Spleen (tissue), 13 donors: ENCODE measurements at places on chromosomes 1 and 21. TPM values are rescaled to one million over a fixed set of nuclear protein-coding genes. Genes with fewer than 3 reads are reported as not detected.

DNA sequence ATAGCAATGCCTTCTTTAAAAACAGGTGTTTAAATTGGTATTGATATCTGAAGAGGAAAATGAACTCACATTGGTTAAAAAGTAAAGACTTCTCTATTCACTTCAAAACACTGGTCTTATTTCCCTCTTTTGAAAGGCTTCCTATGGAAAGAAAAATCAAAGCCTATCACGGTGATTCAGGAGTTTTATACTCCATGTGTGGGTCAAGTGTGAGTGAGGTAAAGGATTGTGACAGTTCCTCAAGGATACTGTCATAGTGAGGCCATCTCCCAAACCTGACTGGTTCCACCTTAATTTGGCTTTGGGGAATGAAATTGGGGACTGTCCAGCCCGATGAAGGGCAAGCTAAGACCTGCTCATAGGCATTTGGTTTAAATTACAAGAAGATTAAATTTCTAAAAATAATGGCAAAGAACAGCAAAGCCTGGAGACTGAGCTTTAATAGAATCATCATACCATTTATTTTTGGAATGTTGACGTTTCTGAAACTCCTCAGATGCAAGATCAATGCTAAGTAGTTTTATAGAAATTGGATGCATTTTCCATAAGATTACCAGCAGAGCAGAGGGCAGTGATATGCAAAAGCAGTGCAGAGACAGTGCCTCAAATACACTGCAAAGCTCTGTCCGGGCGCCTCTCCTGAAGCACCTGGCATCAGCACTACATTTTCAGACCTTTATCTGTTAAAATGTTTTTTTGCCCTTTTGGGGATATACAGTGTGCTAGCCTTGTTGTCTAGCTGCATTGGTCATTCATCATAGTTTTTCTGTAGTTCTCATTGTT lies 302.1 kb upstream of the SGIP1 start:
- no peak for DNase-seq
- no peak overlapping the region for H3K27ac ChIP-seq
- peaks cover 2% of the 10 kb centered on the region for H3K27me3 ChIP-seq
- no peaks in the 10 kb centered on the region for H3K4me1 ChIP-seq
- no peak overlapping the region for H3K4me3 ChIP-seq
- no peaks in the 10 kb centered on the region for H3K36me3 ChIP-seq

GRCh38 chr1:243261390-243261789 lies 5.5 kb downstream of the SDCCAG8 start:
- no peak overlapping the region for H3K4me3 ChIP-seq
- H3K4me1 ChIP-seq = peaks cover 23% of the 10 kb centered on the region
- no peaks in the 10 kb centered on the region for H3K36me3 ChIP-seq

- H3K27ac ChIP-seq = no peak overlapping the region
- DNase-seq = no peak
- H3K27me3 ChIP-seq = no peaks in the 10 kb centered on the region
- no peaks in the 10 kb centered on the region for H3K36me3 ChIP-seq
These were observed 1297.6 kb downstream of the BRINP3 start for GRCh38 chr1:189180057-189180456.

DNA sequence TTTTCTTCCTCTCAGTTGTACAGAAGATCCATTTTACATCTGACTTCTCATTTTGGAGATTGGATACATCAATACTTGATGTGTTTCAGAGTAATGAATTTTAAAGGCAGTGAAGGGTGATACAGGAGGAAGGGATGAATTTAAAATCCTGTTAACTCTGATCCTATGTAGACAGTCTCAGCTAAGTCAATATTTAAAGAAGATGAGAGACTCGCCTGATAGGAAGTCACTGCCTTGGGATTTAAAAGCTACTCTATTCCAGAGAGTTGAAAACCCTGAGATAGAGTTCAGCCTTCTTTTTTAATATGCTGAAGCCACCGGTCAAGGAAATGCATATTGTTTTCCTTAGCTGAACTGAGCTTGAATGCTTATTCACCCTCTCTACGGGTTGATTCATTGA lies 42.7 kb downstream of the HUNK start:
- no peaks in the 10 kb centered on the region for H3K27me3 ChIP-seq
- DNase-seq = no peak
- no peaks in the 10 kb centered on the region for H3K4me1 ChIP-seq
- no peaks in the 10 kb centered on the region for H3K36me3 ChIP-seq
- H3K4me3 ChIP-seq = no peak overlapping the region

- no peaks in the 10 kb centered on the region for H3K36me3 ChIP-seq
- H3K4me3 ChIP-seq = no peak overlapping the region
- no peaks in the 10 kb centered on the region for H3K27me3 ChIP-seq
- DNase-seq = no peak
- H3K4me1 ChIP-seq = no peaks in the 10 kb centered on the region
These were observed 179.2 kb downstream of the GIPC2 start for GRCh38 chr1:78224861-78225552.

The GIPC2 gene
- polyA plus RNA-seq = 26.4 TPM

The SLC9C2 gene
- 0.48 TPM for polyA plus RNA-seq

The RRAGC gene
- polyA plus RNA-seq = 13.2 TPM

DNA sequence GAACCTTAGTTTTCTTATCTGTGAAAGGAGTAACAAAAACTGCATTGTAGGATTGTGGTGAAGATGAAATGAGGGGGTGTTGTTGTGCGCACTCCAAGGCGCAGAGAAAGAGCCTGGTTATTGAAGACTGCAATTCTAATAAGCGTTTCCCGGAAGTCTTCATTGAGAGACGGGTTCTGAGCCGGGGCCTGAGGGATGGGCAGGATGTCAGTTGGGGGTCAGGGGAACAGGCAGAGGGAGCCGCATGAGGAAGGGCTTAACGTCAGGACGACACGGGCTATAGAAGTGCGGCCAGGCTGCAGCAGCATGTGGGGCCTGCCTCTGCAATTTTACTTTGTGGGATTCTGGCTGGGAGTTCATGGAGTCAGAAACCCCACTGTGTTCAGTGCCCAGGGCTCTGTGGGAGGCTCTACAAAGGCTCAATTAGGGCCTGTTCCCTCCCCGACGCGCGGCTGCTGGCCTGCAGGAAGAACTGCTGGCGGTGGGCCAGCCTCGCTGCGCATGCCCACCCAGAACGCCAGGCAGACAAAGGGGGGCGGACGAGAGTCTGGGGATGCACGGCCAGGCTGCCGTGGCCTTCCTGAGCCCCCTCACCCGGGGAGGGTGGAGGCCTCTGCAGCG lies 20.7 kb downstream of the TRIM62 start:
- peaks cover 66% of the 10 kb centered on the region for H3K36me3 ChIP-seq
- no peak overlapping the region for H3K4me3 ChIP-seq
- no peak for DNase-seq
- H3K27me3 ChIP-seq = no peaks in the 10 kb centered on the region
- H3K4me1 ChIP-seq = no peaks in the 10 kb centered on the region
- H3K27ac ChIP-seq = no peak overlapping the region

The KIF21B gene
- polyA plus RNA-seq = 9.3 TPM

- H3K27me3 ChIP-seq = peaks cover 4% of the 10 kb centered on the region
- DNase-seq = no peak
- H3K27ac ChIP-seq = no peak overlapping the region
These were observed 47.2 kb upstream of the PAX7 start for GRCh38 chr1:18583326-18583941.

The SMCP gene
- polyA plus RNA-seq = not detected

DNA sequence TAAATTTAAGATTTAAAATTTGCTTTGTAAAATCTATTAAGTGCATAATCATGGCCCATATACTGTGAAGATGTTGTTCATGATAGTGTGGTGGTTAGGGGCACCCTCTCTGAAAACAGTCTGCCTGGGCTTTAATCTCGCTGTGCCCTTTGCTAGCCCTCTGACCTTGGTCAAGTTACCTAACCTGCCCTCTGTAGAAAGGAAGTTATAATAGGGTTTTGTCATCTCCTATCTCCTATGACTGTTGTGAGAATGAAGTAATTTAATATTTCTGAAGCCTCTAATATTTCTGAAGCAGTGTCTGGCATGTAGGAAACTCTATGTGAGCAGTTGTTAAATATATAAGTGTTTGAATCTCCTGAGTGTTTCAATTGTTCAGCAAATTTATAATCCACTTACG lies 116.6 kb upstream of the IVNS1ABP start:
- no peaks in the 10 kb centered on the region for H3K27me3 ChIP-seq
- H3K36me3 ChIP-seq = no peaks in the 10 kb centered on the region
- H3K4me1 ChIP-seq = no peaks in the 10 kb centered on the region
- no peak overlapping the region for H3K4me3 ChIP-seq

- no peaks in the 10 kb centered on the region for H3K4me1 ChIP-seq
- H3K36me3 ChIP-seq = no peaks in the 10 kb centered on the region
- H3K27ac ChIP-seq = no peak overlapping the region
- no peaks in the 10 kb centered on the region for H3K27me3 ChIP-seq
- DNase-seq = no peak
These were observed 131.3 kb downstream of the SLC30A10 start for GRCh38 chr1:219797009-219797408.

- H3K36me3 ChIP-seq = peaks cover 7% of the 10 kb centered on the region
- H3K27me3 ChIP-seq = no peaks in the 10 kb centered on the region
- H3K27ac ChIP-seq = no peak overlapping the region
- no peak overlapping the region for H3K4me3 ChIP-seq
- no peak for DNase-seq
These were observed 60.7 kb downstream of the ACOT7 start for GRCh38 chr1:6332821-6333220.

DNA sequence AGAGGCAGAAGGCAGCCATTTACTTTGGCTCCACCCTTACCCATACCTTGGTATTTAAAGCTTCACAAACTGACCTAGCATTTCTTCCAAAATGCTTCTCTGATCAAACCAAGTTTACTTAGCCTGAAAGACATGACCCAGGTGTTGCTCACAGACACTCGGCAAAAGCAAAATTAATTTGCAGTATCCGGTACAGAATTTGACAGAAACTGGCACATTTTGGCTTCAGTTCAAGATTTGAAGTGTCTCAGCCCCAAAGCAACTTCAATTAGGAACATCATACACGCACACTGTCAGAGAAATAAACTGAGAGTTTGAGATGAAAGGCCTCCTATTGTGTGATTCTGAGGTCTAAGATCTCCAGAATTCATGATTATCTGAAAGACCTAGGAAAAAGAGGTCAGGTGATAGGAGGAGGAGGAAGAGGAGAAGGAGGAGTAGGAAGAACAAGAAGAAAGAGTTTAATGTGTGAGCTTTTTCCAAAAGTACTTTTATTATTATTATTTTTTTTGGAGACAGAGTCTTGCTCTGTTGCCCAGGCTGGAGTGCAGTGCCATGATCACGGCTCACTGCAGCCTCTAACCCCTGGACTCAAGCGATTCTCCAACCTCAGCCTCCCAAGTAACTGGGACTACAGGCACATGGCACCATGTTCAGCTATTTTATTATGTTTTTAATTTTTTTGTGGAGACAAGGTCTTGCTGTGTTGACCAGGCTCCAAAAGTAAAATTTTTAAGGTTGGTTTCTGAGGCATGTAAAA lies 143.6 kb downstream of the SLC45A1 start:
- H3K27me3 ChIP-seq = no peaks in the 10 kb centered on the region
- H3K27ac ChIP-seq = peak overlapping the region; percentile 61
- H3K4me3 ChIP-seq = no peak overlapping the region
- no peak for DNase-seq

DNA sequence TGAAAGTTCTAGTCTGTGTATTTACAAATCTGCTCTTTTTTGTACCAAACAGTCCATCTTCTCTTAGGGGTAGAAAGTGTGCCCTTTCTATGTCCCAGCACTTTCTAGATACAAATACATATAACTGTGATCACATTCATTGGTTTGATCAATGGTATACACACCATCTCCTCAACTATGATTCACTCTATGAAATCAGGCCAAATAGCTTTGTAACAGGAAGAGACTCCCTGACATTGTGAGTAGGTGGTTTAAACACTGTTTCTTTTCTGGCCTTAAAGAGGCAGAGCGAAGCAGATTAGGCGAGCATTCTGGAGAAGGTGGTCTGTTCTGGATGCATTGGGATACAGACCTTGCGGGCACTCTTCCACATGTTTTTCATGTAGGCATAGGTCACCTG lies 39.3 kb upstream of the EXOSC10 start:
- H3K27ac ChIP-seq = no peak overlapping the region
- no peak for DNase-seq
- no peaks in the 10 kb centered on the region for H3K27me3 ChIP-seq
- no peak overlapping the region for H3K4me3 ChIP-seq
- H3K36me3 ChIP-seq = no peaks in the 10 kb centered on the region
- peaks cover 6% of the 10 kb centered on the region for H3K4me1 ChIP-seq

GRCh38 chr1:11664336-11665065 lies 501 bp downstream of the FBXO6 start:
- peak overlapping the region; percentile 78 for H3K27ac ChIP-seq
- no peaks in the 10 kb centered on the region for H3K27me3 ChIP-seq
- H3K4me3 ChIP-seq = peak overlapping the region; percentile 41
- no peaks in the 10 kb centered on the region for H3K36me3 ChIP-seq
- peaks cover 16% of the 10 kb centered on the region for H3K4me1 ChIP-seq

DNA sequence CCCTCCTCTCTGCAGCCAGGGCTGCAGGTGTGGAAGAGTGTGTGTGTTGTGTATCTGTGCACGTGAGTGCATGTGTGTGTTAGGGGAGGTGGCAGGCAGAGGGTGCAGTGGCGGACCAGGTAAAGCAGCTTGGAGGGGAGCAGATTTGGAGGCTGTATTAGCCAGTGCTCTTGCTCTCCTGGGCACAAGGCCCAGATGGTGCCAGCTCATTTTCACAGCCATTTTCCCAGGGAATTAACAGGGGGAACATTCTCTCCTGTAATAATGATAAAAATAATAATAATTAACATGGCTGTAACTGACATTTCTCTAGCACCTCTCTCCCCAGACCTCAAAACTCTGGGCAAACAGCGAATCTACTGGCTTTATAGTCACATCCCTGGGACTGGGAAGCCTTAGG lies 43.6 kb downstream of the LRRN2 start:
- peak; percentile 23 for DNase-seq
- no peaks in the 10 kb centered on the region for H3K36me3 ChIP-seq
- H3K4me3 ChIP-seq = no peak overlapping the region
- H3K27me3 ChIP-seq = no peaks in the 10 kb centered on the region

DNA sequence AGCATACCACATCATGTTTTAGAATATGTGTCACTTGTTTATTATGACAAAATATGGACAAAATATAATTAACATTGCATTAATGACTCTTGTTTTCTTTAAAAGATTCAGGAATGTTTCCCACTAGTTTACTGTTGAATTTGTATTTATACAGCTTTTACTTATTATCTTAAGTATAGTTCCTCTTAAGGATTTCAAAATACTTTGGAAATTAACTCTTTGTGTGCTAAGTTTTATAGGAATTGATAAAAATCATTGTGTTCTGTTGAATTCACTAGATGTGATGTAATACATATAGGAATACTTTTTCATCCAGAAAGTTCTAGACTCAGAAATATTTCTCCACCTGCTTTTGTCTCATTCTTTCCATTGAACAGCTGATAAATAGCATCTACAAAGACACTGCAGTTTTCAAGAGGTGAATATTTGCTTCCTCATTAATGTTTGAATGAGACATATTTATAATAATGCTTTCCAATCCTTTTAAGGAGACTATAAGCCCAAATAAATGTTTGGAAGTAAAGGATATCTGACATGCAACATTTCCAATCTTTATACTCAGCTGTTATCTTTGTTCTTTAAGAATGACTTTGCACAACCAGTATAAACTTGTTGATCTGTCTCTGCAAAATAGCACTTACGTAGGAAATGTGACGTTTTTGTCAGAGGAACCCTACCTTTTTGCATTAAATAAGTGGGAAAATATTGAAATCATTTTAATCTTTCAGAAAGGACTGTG lies 38.4 kb upstream of the SAMSN1 start:
- DNase-seq = no peak
- peaks cover 7% of the 10 kb centered on the region for H3K4me1 ChIP-seq
- no peaks in the 10 kb centered on the region for H3K27me3 ChIP-seq
- no peak overlapping the region for H3K27ac ChIP-seq
- H3K36me3 ChIP-seq = no peaks in the 10 kb centered on the region
- H3K4me3 ChIP-seq = no peak overlapping the region

The SIK1 gene
- 3.0 TPM for polyA plus RNA-seq

The CSF1 gene
- polyA plus RNA-seq = 5.8 TPM

The LHX4 gene
- polyA plus RNA-seq = 0.02 TPM
